ENCODE measurements at places on chromosomes 16 and 17. TPM values are rescaled to one million over a fixed set of nuclear protein-coding genes. Genes with fewer than 3 reads are reported as not detected.
A peak's percentile ranks its signal among the peaks of the same experiment; 100 is the strongest.

Gene USP31
- 6.1 TPM for total RNA-seq

Gene MAP2K6
- total RNA-seq, result 2.2 TPM

Gene CCT6B
- 2.8 TPM for total RNA-seq

Gene C16orf86
- total RNA-seq, result 5.9 TPM

Gene TMIGD1
- not detected for total RNA-seq

Gene EME1
- total RNA-seq, result 42.9 TPM

GRCh38 chr16:27549464-27549745 lies 308 bp downstream of the GTF3C1 start:
- H3K36me3 ChIP-seq, result peaks cover 9% of the 10 kb centered on the region
- peak overlapping the region; percentile 97 for H3K27ac ChIP-seq
- no peaks in the 10 kb centered on the region for H3K27me3 ChIP-seq
- H3K4me1 ChIP-seq, result peaks cover 43% of the 10 kb centered on the region
- no peak for DNase-seq

DNA sequence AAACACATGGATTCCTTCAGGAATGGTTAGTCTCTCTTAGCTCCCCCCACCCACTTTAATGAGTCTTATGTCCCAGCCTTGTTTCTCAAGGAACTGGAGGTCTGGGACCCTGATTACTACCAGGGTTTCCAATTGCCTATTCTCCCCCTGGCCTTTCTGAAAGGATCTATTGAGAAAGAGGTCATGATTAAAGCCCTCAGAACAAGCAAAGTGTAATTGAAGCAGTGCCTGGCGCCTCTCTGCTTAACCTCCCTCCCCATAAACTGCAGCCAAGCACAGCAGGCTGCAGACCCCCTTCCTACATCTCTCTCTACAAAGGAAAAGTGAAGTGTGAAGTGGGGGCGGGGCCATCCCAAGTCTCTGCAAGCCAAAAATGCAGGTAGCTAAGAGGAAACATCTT lies 159.7 kb upstream of the CDH11 start:
- no peaks in the 10 kb centered on the region for H3K4me1 ChIP-seq
- no peak overlapping the region for H3K27ac ChIP-seq

DNA sequence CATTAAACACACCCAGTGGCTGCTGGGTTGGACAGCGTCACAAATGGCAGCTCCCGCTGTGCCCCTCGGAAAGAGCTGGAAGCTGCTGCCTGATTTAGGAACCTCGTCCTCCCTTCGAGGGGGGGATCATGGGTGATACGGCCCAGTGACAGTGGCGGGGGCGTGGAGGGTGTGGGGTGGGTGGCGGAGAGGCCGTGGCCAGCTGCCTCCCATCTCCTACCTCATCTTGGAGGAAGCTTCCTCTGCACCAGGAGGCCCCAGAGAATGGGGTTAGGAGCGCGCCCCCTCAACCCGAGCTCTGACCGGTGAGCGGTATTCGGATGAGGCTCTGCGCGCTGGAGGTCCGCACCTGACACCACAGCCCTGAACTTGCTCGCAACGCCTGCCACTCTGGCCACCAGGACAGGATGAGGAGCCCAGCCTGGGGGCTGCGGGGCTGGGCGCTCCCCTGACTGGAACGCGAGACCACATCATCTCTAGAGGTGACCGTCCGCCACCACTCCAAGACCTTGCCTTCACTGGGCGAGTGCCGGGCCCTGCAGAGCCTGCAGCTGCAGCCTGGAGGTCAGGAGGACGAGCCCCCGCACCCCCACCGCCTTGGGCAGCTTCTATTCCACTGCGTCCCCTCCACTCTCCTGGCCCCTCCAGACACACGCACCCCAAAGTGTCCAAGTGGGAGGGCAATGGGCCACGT lies 80.9 kb downstream of the KLHDC4 start:
- no peaks in the 10 kb centered on the region for H3K27me3 ChIP-seq
- H3K36me3 ChIP-seq, result no peaks in the 10 kb centered on the region
- no peak overlapping the region for H3K27ac ChIP-seq
- no peak overlapping the region for H3K4me3 ChIP-seq
- DNase-seq, result no peak

DNA sequence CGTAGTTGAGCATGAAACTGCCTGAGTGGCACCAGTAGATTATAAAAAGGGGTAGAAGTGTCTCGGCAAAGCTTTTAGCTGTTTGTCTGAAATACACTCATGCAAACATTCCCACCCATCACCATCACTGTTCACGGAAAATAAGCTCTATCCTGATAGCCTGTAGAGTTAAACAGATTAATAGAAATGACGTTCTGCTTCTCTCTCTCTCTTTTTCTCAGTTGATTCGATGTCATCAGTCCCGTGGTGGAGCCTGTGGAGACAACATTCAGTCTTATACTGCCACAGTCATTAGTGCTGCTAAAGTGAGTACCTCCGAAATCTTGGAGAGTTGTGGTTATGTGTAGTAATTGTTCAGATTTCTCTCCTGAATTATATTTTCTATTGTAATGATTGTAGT lies 224.7 kb downstream of the BCAS3 start:
- H3K4me3 ChIP-seq, result no peak overlapping the region
- no peaks in the 10 kb centered on the region for H3K27me3 ChIP-seq
- H3K27ac ChIP-seq, result no peak overlapping the region
- no peaks in the 10 kb centered on the region for H3K4me1 ChIP-seq
- H3K36me3 ChIP-seq, result peaks cover 2% of the 10 kb centered on the region
- no peak for DNase-seq

DNA sequence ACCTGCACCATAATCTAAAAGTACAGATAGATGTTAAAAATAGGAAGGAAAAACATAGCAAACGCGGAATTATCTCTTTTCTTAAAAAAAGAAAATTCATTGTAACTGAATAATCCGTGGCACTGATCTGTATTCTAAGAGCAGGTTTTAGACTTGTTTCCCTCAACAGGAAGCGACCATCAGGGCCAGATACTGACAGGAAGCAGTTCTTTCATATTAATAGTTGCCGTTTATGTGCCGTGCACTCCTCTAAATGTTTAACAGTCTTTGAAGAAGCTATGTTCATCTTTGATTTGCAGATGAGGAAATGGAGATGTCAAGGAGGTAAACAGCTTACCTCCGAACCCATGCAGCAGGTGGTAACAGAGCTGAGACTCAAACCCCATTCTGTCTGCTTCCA lies 23.6 kb downstream of the DYNLRB2 start:
- peaks cover 5% of the 10 kb centered on the region for H3K27me3 ChIP-seq
- no peak overlapping the region for H3K27ac ChIP-seq
- H3K4me1 ChIP-seq, result peaks cover 40% of the 10 kb centered on the region
- no peak overlapping the region for H3K4me3 ChIP-seq
- no peak for DNase-seq
- peaks cover 1% of the 10 kb centered on the region for H3K36me3 ChIP-seq

GRCh38 chr17:35373984-35374765 lies 754 bp upstream of the SLFN11 start:
- H3K27ac ChIP-seq, result peak overlapping the region; percentile 100
- peak overlapping the region; percentile 95 for H3K4me3 ChIP-seq
- H3K36me3 ChIP-seq, result peaks cover 31% of the 10 kb centered on the region

DNA sequence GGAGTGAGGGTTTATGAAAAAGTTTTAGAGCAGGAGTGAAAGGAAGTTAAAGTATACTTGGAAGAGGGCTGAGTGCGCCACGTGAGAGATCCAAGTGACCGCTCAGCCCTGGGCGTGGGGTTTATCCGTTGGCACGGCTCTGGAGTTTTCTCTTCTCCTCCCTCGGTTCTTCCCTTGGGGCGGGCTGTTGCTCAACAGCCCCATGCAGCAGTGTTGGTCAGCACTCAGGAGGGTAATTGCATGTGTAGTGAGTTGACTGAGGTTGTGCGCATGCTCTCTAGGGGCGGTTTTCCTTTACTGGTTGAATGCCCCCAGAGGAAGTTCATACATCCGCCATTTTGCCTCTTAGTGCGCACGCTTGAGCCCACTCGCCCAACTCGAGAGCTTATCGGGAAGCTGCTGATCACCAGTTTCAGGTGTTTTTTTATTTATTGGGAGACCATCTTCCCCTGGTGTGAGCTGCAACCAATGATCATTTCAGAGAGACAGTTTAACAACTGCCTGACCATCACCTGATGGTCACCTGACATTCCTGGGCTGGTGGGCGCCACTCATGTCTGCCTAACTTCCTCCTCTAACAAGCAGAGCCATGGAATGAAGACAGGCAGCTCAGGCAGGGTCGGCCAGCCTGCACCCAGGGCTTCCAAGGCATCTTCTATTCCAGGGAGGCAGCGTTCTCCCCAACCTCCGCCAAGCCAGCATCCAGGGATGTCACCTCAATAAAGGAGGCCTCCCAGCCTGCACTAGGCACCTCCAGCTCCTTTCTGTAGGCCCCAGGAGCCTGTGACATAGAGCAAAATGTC lies 41.3 kb upstream of the DNAH17 start:
- no peak for DNase-seq
- no peak overlapping the region for H3K4me3 ChIP-seq
- H3K36me3 ChIP-seq, result no peaks in the 10 kb centered on the region
- H3K27me3 ChIP-seq, result no peaks in the 10 kb centered on the region
